ENCODE measurements at places on chromosomes 16 and 17.

- no peak for DNase-seq
Measured at GRCh38 chr17:82527898-82528297, 8.4 kb downstream of the FOXK2 start.

DNA sequence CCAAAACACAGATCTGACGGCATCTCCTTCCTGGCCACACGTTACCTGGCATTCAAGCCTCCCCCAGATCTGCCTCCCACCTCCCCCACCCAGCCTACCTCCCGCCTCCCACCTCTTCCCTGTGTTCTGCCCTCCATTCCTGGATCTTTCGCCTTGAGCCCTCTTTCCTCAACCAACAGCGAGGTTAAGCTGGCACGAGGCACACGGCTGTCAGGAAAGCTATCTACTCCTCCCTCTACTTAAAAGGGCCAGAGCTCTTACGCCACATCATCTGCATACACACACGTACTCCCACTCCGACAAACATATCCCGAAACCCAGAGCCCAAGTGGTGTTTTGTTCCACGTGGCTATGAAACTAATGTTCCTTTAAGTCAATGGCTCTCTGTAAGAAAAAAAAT is 18.0 kb downstream of the WDR45B start:
- no peak for DNase-seq

DNA sequence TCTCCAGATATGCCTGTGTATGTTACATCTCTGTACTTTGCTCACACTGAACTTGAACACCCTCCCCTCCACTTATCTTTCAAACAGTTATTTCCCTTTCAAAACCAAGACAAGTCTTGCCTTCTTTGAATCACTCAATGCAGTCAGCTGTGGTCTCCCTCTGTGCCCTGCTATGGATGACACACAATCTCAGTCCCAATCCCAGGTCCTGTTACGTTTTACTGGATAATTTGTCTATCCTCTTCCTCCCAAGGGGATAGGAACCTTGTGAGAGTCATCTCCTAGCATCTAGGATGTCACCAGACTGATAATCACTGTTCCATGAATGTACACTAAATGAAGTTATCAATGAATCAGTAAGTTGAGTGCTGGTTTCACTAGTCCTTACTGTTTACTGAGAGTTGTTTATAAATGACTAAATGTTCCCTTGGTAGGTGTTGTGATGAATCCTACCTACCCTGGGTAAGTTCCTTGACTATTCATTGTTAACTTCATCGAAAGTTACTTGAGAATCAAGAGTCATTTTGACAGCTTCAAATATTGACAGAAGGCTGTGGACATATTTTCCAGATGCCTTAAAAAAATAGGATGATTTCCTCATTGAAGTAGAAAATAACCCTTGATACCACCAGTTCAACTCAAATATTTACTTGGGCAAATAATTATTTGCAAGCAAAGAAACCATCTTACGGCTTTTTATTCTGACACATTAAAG is 244.9 kb downstream of the PRKCA start:
- DNase-seq = no peak

DNA sequence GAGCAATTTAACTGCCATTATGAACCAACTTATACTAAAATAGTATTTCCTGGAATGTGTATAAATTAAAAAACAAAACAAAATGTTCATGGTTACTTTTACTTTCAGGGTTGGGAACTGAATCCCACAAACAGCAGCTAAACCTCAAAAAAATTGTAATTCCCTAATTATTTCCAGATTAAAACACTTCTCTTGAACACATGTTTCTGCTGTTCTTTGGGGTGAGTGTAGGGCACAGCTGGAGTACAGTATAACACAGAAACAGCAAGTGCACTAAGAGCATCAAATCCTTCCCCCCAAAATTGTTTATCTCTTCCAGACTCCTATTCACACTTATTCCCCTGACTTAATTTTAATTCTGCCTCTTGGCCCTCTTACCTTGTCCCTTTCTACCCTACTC is 56.4 kb downstream of the KANSL1 start:
- DNase-seq = no peak

DNA sequence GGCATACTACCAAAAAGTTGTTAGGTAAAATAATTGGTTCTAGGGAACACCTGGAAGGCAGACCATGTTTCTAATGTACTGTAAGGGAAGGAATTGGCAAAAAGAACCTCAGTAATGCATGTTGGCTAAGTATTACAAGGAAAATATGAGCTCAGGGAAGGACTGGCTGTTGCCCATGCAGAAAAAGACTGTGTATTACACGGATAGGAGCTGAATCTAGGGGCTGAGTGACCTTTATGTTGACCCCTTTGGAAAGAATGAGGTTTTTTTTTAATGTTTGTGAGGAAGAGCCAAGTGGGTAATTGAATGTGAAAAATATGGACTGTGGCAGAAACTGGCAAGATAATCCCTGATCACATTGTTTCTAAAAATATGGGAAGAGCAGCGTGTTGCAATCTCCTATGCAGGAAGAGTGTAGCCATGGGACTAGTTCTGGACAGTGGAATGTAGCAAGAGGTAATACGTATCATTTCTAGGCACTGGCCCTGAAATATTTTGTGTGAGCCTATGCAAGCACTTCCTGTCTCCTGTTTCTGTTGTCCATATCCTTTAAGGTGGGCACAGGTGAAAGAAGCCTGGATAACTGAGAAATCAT is 95.1 kb upstream of the CNTNAP4 start:
- no peak for DNase-seq

DNA sequence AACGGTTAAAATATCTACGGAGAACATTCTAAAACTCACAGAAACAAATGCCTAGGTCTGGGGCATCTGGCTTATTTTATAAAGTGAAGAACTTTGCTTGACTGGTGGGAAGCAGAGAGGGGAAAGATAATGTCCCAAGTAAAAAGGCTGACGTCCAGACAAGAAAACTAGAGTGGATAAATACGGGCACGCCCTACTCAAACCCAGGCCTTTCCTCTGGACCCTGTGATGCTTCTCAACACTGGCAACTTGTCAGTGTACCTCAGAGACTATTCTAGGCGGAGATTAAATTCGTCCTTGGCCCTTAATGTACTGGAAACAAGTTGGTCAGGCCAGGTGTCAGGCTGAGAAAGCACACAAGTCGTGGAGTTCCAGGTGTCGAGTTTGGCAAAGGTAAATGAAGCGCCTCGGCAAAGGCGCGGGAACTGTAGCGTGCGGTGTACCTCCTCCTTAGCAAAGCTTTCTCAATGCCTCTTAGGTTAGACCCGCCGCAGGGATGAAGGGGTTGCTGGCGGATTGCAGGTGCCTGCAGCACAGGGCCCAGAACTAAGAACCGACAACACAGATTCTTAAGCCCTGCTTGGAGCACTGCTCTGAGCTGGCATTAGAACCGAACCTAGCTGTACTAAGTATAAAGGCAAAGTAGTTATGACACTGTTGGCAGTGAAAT is 668 bp upstream of the UNK start:
- DNase-seq = no peak

DNA sequence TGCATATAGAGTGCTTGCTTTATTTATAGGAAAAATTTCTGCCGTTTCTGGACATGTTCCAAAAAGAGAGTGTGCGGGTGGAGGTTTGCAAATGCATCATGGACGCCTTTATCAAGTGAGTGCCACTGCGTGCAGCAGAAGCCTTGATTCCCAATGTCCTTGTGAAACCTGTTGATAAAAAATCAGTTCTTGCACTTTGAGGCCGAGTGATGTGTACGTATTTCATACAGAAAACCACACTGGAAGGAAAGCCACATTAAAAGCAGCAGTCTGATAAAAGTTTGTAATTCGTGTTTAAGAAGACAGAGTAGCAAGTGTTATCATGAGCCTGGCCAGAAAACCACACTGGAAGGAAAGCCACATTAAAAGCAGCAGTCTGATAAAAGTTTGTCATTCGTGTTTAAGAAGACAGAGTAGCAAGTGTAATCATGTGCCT is 78.0 kb downstream of the KNOP1 start:
- no peak for DNase-seq

- DNase-seq = no peak
Measured at GRCh38 chr16:75532142-75532765, 3.7 kb downstream of the CHST5 start.

GRCh38 chr17:56831369-56832095 is 2.2 kb downstream of the C17orf67 start:
- no peak for DNase-seq

GRCh38 chr17:13244513-13244912 is 226.7 kb upstream of the ELAC2 start:
- DNase-seq = no peak

DNA sequence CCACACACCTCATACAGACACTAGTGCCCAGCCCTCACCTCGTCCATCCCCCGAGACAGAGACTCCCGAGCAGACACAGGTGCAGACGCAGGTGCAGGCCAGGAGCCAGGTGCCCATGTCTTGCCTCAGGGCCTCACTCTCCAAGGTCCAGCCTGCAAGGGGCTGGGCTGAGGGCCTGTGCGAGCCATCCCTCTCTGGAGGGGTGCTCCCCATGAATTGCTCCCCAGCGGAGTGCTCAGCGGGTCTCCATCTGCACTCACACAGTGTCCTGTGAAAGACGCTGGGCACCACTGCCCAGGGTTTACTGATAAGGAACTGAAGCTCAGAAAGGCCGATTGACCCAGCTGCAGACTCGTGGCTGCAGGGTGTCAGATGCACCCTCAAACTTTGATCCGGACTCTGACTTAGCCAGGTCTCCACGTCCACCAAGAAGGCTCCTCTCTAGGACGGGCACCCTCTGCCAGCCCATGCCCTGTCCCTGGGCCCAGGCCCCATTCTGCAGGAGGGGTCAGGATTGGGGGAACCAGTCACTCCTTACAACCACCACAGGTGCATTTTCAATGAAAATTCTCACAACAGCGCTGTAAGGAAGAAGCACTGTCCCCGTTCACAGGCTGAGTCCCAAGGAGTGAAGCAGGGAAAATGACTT is 16.9 kb downstream of the POLR3K start:
- DNase-seq = no peak

DNA sequence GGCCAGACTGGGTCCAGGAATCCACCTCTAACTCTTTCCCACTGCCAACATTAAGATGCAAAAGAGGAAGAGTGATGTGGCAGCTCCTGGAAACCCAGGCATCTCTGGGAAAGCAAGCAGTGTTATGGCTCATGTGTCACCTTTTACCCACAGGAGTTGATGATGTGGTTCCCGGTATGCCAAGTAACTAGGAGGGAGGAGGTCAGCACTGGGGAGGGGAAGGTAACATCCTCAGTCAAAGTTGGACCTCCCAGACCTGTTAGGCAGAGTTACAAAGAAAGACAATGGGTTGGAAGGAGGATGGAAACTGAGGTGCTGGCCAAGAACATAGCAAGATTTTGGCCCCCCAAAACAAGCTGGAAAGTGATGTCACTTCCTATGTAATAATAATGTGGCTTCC is 11.4 kb downstream of the KRABD2 start:
- no peak for DNase-seq

DNA sequence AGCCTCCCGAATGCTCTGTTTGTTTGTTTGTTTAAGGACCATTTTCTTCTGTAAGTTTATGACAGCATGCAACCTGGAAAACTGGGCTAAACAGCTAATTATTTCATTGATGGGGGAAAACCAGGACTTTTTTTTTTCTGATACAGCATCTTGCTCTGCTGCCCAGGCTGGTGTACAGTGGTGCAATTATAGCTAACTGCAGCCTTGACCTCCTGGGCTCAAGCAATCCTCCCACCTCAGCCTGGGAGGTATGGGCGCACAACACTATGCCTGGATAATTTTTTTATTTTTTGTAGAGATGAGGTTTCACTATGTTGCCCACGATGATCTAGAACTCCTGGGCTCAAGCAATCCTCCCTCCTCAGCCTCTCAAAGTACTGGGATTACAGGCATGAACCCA is 37.3 kb downstream of the GPATCH8 start:
- no peak for DNase-seq

DNA sequence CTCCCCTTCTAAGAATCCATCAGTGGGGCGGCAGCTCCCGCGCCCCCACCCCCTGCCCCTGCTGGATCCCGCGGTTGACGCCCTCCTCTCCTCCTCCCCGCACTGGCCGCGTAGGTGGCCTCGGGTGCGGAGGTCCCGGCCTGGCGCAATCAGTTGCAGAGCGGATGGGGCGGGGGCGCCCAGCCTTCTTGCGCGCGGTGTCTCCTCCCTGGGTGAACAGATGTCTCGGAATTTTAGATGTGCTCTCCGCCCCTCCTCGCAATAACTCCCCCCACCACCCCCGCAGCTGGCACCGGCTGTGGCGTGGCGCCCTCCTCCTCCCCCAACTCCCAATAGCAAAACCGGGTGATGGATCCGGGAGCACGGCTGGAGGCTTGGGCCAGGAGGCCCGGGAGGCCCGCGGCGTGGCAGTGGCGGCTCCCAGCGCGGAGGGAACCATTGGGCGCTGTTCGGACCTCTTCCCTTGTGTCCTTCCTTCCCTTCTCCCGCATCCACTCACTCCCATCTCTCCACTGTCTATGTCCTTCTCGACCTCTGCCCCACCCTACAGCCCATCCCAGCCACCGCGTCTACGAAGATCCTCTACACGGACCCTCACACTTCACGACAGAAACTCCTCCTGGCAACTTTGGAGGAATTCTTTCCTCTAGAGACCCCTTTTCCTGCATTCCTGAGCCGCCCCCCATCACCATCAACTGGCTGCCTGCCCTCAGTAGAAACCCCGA is 11.0 kb downstream of the NEUROD2 start:
- no peak for DNase-seq

- DNase-seq = no peak
Measured at GRCh38 chr16:35744084-35744483, 2284.7 kb downstream of the TP53TG3F start.

- DNase-seq = no peak
Measured at GRCh38 chr17:79657861-79658810, 47.3 kb upstream of the RBFOX3 start.

DNA sequence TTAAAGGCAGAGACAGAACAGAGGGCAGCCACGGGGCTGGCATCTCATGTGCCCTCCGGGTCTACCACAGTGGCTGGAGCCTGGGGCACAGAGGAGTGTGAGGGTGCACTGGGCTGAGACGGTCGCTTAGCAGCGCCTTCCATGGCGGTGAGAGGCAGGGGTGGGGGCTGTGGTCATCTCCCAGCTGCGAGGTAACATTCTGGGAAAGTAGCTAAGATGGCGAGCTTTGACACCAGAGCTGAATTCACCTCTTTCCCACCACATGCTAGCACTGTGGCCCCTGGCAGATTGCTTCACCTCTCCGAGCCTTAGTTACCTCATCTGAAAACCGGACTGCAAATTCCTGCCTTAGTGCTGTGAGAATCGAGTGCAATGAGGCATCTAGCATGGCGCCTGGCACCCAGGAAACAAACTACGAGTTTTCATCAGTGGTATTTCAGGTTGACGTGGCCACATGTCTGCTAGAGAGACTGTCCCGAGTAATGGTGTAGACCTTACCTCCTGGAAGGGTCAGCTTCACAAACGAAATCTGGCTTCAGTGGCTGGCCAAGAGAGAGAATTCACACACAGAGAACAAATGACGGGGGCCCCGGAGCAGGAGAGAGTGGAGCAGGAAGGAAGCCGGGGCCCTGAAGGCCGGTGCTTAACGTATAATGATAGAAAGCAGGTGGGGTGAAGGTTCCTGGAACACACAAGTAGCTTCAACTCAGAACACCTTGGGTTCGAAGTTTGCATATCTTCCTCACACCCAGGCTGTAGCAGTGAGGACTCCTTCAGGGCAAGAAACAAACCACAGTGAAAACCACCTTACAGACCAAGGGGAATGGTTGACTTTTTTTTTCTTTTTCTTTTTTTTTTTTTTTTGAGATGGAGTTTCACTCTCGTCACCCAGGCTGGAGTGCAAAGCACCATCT is 63.9 kb upstream of the RPH3AL start:
- DNase-seq = no peak
